ENCODE measurements at places on chromosomes 6 and 20.
A peak's percentile ranks its signal among the peaks of the same experiment; 100 is the strongest.

DNA sequence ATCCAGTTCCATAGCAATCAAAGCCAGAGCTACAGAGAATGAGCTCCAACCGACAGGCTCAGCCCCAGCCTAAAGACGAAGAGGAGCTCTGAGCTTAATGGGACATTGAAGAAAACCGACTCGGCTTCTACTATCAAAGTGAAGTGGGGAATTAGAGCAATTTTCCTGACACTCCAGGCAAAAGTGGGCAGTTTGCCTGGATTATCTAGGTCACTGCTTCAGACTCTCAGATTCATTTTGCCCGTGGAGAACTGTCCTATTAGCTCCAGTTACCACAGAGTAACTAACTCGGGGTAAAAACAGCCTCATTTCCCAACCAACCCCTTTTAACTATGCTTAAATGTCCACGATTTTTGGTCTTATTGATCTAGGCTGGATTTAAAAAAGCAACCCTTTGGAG lies 592.1 kb upstream of the NRSN1 start:
- DNase-seq = no peak

GRCh38 chr6:118500130-118501015 lies 47.7 kb upstream of the PLN start:
- no peak for DNase-seq

DNA sequence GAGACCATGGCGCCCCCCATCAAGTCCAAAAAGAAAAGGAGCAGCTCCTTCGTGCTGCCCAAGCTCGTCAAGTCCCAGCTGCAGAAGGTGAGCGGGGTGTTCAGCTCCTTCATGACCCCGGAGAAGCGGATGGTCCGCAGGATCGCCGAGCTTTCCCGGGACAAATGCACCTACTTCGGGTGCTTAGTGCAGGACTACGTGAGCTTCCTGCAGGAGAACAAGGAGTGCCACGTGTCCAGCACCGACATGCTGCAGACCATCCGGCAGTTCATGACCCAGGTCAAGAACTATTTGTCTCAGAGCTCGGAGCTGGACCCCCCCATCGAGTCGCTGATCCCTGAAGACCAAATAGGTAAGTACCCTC lies 41.7 kb upstream of the NAA20 start:
- peak; percentile 70 for DNase-seq

DNA sequence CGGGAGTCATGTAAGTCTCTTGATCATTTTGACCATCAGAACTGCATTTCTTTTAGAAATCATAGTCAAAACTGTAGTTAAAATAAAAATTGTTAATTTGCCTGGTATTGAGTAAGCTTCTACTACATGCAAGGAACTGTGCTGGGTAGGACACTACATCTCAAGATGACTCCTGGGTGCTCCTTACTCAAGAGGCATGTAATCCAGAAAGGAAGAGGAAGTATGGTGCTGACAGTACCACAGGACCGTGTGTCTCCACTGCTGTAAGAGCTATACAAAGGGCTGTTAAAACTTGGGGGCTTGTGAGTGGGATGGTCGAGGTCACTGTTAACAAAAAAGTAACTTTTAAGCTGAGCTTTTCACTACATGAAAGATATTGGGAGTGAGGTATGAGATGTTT lies 508.3 kb upstream of the SOX4 start:
- no peak for DNase-seq

- DNase-seq = no peak
Observed at GRCh38 chr20:62486484-62486883, 10.7 kb upstream of the GATA5 start.

DNA sequence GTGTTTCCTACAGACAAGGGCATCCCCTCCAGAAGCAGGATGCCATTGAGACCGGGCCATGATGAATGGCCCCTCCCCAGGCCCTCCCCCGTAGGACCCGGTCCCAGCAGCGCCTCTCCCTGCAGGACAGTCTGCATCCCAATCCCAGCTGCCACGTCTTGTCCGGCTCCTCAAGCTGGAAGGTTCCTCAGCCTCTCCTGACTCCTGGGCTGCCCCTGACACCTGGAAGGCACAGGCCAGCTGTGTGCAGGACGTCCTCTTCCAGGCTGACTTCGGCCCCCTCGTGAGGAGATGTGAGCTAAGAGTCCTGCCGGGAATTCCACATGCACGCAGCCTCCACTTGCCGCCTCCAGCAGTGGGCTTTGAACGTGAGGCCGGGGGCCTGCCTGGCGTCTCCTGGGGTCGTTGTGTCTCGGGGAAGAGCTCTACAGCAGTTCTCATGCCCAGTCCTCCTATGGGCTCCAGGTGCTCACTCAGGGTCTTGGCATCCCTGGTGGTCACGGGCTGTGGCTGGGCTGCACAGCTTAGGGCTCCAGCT lies 64.4 kb downstream of the TAF4 start:
- DNase-seq = no peak

GRCh38 chr6:132227904-132228303 lies 173.4 kb downstream of the MOXD1 start:
- no peak for DNase-seq

Data from ELF-1 (cell line).